NCI-H524 treated with DMSO at 0.1 percent for 48 hours (cell line): ENCODE measurements at places on chromosomes 5 and 9.

- DNase-seq = no peak
These were observed 102.0 kb downstream of the OLFM1 start for GRCh38 chr9:135189497-135189896.

GRCh38 chr9:77163884-77164283, 13.4 kb upstream of the VPS13A start:
- DNase-seq = no peak

GRCh38 chr5:104088876-104089778, 526.5 kb upstream of the NUDT12 start:
- DNase-seq = no peak

- DNase-seq = no peak
These were observed 363.9 kb upstream of the MEF2C start for GRCh38 chr5:89246864-89247263.

DNA sequence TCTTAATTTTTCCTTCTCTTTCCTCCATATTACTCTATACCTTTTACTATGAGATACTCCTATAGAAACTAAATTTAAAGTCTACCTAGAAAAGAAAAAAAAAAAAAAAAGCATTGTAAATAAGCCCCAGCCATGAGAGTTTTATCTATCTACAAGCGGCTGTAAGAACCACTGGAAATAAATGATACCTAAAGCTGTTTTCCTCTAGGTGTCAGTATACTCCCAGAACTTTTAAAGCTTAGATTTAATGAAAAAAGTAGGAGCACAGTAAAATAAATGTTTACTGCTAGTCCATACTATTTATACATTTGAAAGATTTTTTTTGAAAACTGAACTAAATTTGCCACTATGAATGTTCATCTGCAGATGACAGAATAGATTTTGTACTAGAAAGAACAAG, 26.2 kb downstream of the TYRP1 start:
- no peak for DNase-seq

GRCh38 chr5:97071101-97071500, 71.3 kb downstream of the LIX1 start:
- DNase-seq = no peak

GRCh38 chr5:37823433-37824152, 16.2 kb downstream of the GDNF start:
- no peak for DNase-seq
